A549 treated with Hydrocortisone at 1 μM for 4 hours (cell line): ENCODE measurements at places on chromosomes 11 and 22. TPM values are rescaled to one million over a fixed set of nuclear protein-coding genes. Genes with fewer than 3 reads are reported as not detected.

The TMEM191B gene
- total RNA-seq = 0.63 to 1.5 TPM (median 1.3 TPM) in 5 replicates

The CTSD gene
- total RNA-seq = 403 to 567 TPM (median 491 TPM) in 5 replicates

The LRP4 gene
- 6.9 to 10.2 TPM (median 7.1 TPM) in 5 replicates for total RNA-seq

The HBB gene
- total RNA-seq = not detected in 5 replicates

The KIAA1671 gene
- 9.4 to 14.2 TPM (median 11.0 TPM) in 5 replicates for total RNA-seq

The F2 gene
- total RNA-seq = 1.7 to 3.3 TPM (median 2.3 TPM) in 5 replicates

The FOLR1 gene
- total RNA-seq = 0.14 TPM in 1 of 5 replicates, not detected in the others

The GPR83 gene
- 0.07 to 0.10 TPM (median 0.07 TPM) in 5 replicates for total RNA-seq

The OR2AT4 gene
- total RNA-seq = not detected in 5 replicates

The CCDC81 gene
- total RNA-seq = 0.15 to 0.24 TPM (median 0.18 TPM) in 5 replicates

The PANX2 gene
- total RNA-seq = 5.0 to 5.8 TPM (median 5.5 TPM) in 5 replicates

The RAB38 gene
- 0.93 to 1.3 TPM (median 1.1 TPM) in 5 replicates for total RNA-seq

The TEX54 gene
- not detected in 5 replicates for total RNA-seq

The CRYAB gene
- 12.5 to 26.6 TPM (median 14.3 TPM) in 5 replicates for total RNA-seq

The OR2AG2 gene
- total RNA-seq = 0.07 to 0.20 TPM in 2 of 5 replicates, not detected in the others

The RFPL3 gene
- total RNA-seq = not detected in 5 replicates

The OR4D6 gene
- not detected in 5 replicates for total RNA-seq

The CCDC15 gene
- 0.36 to 0.67 TPM (median 0.48 TPM) in 5 replicates for total RNA-seq

The OR10D3 gene
- total RNA-seq = not detected in 5 replicates

The DEUP1 gene
- total RNA-seq = 0.05 TPM in 1 of 5 replicates, not detected in the others

The TRIM48 gene
- total RNA-seq = not detected in 5 replicates

The ATG2A gene
- 13.9 to 20.4 TPM (median 19.8 TPM) in 5 replicates for total RNA-seq

The ANO1 gene
- total RNA-seq = 2.2 to 3.6 TPM (median 2.6 TPM) in 5 replicates

The KCNC1 gene
- 0.05 to 0.16 TPM (median 0.06 TPM) in 5 replicates for total RNA-seq

The DENND6B gene
- 2.0 to 3.7 TPM (median 2.8 TPM) in 5 replicates for total RNA-seq

The SGSM1 gene
- total RNA-seq = 0.31 to 0.84 TPM (median 0.39 TPM) in 5 replicates

The ANO5 gene
- total RNA-seq = 1.1 to 2.2 TPM (median 1.5 TPM) in 5 replicates

The FERMT3 gene
- 0.90 to 3.5 TPM (median 1.1 TPM) in 5 replicates for total RNA-seq

The LMO2 gene
- 0.37 to 1.0 TPM (median 0.69 TPM) in 5 replicates for total RNA-seq

The CSNK2A3 gene
- 1.6 to 3.6 TPM (median 2.2 TPM) in 5 replicates for total RNA-seq

The QSER1 gene
- total RNA-seq = 12.0 to 21.5 TPM (median 16.4 TPM) in 5 replicates

The PGA4 gene
- 0.18 TPM in 1 of 5 replicates, not detected in the others for total RNA-seq

The C2CD3 gene
- 15.0 to 19.4 TPM (median 16.1 TPM) in 5 replicates for total RNA-seq

The GDPD4 gene
- total RNA-seq = not detected in 5 replicates

The DDTL gene
- 1.6 to 1.9 TPM (median 1.7 TPM) in 5 replicates for total RNA-seq

The PANX3 gene
- not detected in 5 replicates for total RNA-seq

The MLC1 gene
- 0.02 TPM in 1 of 5 replicates, not detected in the others for total RNA-seq

The CHRM1 gene
- 0.06 to 0.13 TPM (median 0.08 TPM) in 5 replicates for total RNA-seq

The MAJIN gene
- not detected in 5 replicates for total RNA-seq

The UBQLN3 gene
- total RNA-seq = not detected in 5 replicates

The NCAPD3 gene
- 20.0 to 24.3 TPM (median 23.4 TPM) in 5 replicates for total RNA-seq

The UPK3A gene
- not detected in 5 replicates for total RNA-seq

The KRTAP5-10 gene
- total RNA-seq = not detected in 5 replicates

The USP2 gene
- total RNA-seq = 0.77 to 1.4 TPM (median 0.96 TPM) in 5 replicates

The KCNK4 gene
- total RNA-seq = 0.07 to 0.10 TPM in 2 of 5 replicates, not detected in the others

The TSGA10IP gene
- not detected in 5 replicates for total RNA-seq
